Activated CD8-positive, alpha-beta memory T cell treated with anti-CD3 and anti-CD28 coated beads for 1 hour (primary cell): ENCODE measurements at places on chromosomes 1 and 21.

DNA sequence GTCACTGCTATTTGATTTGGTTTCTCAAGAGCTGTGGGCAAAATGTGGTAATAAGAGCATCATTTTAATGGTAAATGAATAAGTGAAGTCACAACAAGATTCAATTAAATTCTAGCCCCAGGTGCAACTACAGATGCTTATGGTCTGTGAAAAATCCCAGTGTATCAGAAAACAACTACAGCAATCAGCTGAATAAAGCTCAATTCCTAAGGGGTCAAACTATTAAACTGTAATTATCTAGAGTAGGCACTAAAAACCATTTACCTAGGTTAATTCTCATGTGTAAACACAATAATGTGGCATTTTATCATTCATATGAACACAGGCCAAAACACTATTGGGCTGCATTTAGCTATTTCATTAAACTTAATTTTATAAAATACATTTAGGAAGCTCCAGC, 9.6 kb downstream of the TARBP1 start:
- DNase-seq, result no peak

DNA sequence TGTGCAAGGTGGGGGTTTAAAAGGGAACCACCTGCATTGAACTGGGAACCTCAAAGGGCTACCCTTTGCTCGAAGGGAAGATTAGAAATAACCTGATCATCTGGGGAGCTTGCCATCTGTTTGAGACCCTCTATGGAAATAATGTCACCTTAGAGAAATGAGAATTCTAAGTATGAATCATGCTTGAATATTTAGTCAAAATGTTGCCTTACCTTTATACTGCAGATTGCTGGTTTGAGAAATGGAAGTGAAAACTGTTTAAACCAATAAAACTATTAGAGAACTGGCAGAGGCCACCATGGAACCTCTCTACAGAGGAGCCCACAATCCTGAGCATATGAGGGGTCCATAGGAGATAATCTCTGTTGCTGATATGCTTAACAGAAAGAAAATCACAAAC, 131.2 kb upstream of the FAM78B start:
- no peak for DNase-seq

GRCh38 chr1:114292194-114292593, 138.5 kb upstream of the SYT6 start:
- DNase-seq, result no peak

- DNase-seq, result no peak
These were observed 4.5 kb downstream of the NCDN start for GRCh38 chr1:35561972-35562680.

DNA sequence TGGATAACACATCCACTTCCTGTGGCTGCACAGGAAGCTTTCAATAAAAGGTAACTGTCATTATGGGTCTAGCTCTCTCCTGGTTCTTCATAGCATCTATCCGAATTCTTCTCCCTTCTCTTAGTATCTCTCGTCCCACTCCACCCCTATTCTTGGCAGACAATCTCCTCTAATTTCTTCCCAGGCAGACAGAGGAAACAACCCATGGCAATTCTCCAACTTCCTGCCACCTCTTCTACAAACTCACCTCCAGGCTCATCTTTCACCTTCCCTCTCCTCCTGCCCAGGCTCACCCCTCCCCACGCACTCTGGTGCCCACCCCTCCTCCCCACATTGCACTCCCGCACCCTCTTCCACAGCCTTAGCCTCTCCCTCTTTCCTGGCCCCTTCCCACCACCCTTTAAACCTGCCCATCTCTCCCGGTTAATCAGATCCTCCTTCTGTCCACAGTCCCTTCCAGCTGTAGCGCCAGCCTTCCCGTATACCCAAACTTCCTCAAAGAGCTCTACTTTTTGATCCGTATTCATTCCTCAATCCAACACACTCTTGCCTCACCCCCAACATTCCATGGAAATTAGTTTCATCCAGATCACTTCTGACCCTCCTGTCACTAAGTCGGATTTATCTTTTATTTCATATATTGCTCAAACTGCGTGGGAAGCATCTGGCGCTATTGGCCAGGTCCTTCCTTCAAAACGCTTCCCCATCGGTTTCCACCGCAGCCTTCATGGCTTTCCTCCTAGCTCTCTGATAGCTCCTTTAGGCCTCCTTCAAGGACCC, 25.9 kb downstream of the SHISA4 start:
- no peak for DNase-seq

DNA sequence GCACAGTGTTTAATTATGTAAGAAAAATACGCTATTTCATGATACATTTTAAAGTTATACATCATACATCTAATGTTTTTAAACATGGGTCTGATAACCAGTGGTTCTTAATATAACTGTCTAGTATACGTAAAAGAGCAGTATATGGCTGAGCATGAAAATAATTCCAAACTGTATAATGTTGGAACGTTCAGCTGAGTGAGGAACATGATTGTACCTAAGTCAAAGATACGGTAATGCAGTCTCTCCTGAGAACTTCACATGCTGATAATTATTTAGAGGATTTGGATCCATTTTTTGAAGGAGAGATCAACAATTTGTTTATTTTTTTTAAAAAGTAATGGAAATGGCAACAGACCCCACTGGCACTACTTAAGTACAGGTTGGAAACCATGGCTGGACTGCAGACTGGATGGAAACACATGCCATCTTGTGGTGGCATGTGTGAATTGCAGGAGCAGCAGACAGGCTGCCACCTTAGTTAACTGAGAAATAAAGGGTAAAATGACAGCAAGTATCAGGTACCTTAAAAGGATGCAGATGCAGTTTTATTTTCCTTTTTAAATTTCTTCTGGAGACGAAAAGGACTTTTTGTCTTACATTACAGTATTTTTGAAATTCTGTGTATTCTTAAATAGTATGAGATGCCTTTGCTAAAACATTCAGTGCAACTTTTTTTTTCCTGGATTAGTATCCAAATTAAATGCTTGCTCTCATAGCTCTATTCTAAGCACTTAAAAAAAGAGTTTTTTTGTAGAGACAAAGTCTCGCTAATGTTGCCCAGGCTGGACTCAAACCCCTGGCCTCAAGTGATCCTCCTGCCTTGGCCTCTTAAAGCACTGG, 73.8 kb downstream of the MTR start:
- no peak for DNase-seq

DNA sequence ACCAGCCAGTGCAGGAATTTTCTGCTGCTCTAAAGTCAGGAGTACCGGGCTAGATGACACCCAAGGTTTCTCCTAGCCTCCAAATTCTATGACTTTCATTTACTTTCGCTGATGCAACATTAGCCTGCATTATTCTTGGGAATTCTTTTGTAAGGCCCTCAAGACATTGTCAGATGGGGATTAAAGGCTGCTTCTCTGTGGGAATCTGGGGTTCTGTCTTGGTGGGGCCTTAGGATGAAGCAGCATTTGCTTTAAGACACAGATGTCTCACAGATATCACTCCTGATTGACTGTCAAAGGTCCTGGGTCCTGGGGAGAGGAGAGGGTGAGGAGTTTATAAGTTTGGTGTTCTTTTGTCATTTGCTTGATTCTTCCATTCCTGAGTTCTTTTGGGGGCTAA, 11.6 kb downstream of the PKP1 start:
- no peak for DNase-seq

DNA sequence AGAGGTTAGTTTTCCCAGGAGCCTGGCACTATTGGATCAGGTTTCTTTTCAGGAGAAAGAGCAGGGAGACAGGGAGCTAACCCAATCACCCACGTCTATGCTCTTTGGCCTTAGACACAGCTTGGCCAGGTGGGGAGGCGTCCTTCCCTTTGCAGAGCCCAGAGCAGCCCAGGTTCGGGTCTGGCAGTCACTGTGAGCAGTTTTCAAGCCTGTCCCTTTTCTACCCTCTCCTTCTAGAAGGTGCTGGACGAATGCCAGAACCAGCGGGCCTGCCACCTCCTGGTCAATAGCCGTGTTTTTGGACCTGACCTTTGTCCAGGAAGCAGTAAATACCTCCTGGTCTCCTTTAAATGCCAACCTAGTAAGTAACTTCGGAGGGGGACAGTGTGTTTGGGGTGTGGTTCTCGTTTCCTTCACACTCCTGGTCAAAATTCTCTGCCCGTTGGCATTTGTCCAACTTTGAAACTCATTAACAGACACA, 44.9 kb downstream of the EVA1C start:
- DNase-seq, result no peak

DNA sequence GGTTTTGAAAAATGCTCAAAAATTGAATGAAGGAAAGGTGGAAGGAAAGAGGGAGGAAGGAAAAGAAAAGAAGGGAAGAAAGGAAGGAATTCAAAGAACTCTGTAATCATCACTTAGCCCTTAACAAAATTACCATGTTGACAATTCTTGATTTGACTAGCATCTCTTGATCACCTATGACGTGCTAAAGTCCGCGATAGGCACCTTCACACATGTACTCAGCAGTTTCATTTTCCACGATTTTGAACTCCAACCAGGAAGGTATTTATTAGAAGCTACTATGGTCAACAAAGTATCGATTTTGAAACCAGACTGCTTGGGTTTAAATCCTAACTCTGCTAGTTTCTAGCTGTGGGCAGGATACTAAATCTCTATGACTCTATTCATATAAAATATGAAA, 146.9 kb downstream of the DAB1 start:
- DNase-seq, result no peak

DNA sequence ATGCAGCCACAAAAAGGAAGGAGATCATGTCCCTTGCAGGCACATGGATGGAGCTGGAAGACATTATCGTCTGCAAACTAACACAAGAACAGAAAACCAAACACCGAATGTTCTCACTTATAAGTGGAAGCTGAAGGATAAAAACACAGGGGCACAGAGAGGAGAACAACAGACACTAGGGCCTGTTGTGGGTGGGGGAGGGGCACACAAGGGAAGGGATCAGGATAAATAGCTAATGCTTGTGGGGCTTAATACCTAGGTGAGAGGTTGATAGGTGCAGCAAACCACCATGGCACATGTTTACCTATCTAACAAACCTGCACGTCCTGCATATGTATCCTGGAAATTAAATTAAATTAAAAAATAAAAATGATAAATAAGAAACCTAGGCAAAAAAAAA, 969.9 kb downstream of the TTLL7 start:
- no peak for DNase-seq

DNA sequence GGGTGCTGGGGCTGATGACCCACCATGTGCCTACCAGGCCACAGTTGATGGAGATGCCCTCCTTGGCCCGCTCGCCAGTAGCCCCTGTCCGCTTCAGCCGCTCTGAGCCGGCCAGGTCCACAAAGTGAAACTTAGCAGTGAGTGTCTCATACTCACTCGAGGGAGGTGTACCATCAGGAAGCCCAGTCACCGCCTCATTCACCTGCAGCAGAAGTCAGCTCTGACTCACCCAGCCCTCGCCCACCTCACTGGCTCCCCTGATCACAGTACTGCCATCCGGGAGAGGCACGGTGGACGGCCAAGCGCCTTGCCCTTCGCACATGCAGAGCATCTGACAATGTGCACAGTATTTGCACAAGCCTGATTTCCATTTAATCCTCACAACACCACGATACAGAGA, 18.8 kb downstream of the KIF21B start:
- no peak for DNase-seq

DNA sequence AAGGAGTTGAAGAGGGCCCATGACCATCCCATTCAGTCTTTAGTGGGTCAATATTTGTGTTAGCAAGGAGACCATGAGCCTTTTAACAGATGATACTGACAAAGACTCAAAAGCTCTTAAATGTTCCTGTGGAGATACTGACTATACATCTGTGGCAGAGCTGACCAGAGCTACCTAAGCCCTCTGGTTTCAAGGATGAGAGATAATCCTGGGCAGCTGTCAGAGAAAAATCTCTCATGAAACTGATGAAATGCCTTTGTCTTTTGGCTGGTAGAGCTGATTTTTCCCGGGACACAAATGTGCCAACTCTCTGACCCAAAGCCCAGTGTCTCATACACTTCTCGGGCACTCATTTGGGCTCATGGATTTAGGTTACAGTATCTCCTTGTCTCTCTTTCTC, 100.9 kb downstream of the XCL2 start:
- DNase-seq, result no peak

DNA sequence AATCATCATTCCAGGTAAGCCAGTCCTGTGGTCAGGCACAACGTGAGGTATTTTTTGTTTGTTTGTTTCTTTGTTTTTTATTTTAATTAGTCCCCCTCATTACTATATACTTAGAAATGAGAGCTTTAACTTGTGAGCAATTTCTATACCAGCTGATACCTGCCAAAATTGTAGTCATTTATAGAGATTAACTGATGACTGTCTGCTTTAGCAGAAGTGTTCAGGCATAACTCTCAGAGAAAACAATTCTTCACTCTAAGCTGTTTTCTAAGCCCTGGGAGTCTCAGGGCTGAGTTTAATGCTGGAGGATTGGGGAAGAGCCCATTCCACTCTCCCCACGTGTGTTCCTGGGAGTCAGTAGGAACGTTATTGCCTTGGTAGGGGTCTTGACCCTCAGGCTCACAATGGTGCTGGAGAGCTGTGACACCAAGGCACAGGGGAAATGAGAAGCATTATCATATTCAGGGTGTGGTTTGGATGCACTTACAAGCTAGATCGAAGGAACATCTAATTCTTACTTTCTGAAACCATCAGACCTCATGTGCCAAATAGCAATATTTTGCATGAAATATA, 168.2 kb downstream of the CLIC6 start:
- no peak for DNase-seq

GRCh38 chr1:67236277-67236676, 70.0 kb downstream of the IL23R start:
- no peak for DNase-seq

DNA sequence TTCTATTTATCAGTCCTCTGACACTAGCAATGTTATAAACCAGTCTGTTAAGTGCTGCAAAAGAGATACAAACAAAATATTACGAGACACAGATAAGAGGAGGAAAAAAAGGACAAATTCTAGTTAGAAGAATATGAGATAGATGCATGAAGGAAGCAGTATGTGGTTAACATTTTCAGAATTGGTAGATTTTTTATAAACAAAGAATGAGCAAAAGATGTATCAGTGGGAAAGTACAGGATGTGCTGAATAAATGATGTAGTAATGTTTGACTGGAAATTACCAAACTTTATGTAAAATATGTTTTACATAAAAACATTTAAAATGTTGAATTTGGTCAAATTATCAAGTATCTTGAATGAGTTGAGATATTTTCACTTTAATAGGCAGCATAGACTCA, 574.2 kb downstream of the NUF2 start:
- no peak for DNase-seq
